ENCODE measurements at places on chromosomes 11 and 22.
A peak's percentile ranks its signal among the peaks of the same experiment; 100 is the strongest.

DNA sequence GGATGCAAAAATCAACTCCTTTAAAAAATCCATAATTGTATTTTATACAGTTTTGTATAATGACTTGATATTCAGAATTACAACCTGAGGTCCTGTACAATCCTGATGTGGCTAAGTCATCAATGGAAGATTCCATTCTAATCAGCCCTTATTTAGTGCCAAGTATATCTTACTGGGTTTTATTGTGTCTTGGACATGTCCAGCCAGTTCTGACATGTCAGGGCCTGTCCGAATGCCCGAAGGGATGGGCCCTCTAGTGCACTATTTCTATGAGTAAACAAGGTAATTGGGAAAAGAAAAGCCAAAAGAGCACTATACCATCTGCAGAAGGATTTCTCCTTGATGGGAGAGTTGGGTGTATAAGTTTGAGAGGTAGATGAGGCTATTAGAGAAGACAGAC lies 412.9 kb downstream of the METTL15 start:
- DNase-seq, result peak; percentile 71

DNA sequence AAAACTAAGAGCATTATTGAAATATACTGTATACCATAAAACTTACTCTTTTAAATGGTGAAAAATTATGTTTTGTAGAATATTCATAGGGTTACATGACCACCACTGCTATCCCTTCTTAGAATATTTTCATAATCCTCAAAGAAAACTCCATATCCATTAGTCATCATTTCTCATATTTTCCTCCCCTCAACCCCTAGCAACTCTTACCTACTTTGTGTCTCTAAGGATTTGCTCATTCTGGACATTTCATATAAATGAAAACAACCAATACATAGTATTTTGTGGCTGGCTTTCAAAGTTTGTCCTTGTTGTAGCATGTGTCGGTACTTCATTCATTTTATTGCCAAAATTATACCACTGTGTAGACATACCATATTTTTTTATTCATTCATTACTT lies 863.8 kb downstream of the KCNA4 start:
- DNase-seq, result no peak

DNA sequence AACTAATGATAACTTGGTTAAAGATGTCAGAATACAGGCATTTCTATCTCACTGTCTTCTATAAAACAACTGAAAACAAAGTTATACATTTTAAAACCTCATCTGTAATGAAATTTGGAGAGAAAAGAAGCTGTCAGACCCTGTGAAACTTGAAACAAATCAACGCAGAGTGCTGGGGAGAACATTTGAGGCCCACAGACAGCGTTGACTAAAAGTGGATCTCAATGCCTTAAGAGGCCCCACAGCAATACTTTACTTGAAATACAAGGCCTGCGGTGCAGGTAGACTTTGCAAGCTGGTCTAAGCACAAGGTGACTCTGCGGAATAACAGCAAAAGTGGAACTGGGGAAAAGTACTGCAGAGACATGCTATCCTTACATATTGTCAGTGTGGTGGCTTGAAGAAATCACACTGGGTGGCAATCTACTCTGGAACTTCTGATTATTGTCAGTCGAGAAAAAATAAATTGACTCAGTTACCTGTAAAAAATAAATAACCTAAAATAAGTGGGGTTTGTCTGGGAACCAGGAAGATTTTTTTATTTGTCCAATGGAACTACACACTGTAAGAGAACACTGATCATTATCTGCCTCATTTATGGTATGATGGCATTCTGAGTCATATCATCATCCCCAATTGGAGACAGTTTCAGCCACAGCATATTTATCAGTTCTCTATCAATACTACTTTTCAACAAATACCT lies 138.9 kb downstream of the LUZP2 start:
- DNase-seq, result peak; percentile 61

DNA sequence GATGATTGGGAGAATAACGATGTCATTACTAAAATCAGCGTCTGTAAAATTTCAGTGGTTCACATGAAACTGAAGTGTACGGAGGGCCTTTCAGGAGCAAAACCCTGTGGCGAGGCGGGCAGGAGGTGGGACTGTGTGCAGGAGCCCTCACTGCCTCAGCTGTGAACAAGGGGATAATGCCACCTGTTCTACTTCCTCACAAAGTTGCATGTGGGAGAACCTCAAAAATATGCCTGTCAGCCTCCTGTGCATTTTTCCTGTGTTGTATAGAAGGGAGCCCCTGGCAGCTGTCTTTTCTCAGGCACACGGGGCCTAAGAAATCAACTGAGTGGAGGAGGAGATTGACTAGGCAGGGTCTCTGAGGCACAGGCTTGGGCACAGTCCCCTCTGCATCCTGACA lies 43.0 kb upstream of the MYO18B start:
- DNase-seq, result no peak

GRCh38 chr11:31870609-31871309 lies 59.6 kb upstream of the PAX6 start:
- peak; percentile 38 for DNase-seq

- no peak for DNase-seq
Observed at GRCh38 chr11:59611570-59612565, 3.7 kb downstream of the OSBP start.

GRCh38 chr11:94873916-94874540 lies 99.3 kb downstream of the CWC15 start:
- DNase-seq, result no peak

DNA sequence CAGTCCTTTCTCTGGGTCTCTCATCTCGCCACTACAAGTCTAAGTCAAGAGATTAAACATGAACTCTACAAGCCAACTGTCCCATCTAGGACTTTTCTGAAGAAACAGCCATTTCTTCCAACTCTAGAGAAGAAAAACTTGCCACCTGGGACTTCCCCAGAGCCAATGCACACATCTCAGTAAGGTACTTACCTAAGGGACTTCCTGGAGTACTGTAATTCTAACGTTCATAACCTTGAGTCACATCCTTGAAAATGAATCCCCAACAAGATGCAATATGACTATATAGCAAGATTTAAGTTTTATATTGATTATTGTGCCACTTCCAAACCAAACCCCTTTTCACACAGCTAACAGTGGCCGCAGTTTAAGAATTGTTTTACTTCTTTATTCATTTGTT lies 11.9 kb upstream of the ISX start:
- DNase-seq, result no peak

DNA sequence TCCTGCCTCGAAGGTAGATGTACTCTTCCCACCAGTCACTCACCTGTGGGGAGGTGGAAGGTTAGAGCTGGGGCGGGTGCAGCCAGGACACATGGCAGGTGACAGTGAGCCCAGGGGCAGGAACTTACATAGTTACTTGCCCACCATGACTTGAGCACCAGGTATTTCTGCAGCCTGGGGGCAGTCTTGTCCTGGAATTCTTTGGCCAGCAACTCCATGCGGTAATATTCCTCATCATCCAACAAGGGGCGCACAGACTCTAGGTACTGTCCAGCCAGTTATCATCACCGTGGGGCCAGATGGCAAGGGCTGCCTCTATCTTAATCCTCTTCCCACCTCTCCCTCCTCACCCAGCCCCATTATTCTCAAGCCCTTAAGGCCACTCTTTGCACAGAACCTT lies 2.2 kb downstream of the CPT1B start:
- peak; percentile 51 for DNase-seq

- DNase-seq, result peak; percentile 51
Observed at GRCh38 chr11:78079232-78080083, at the start of gene NDUFC2. NDUFC2 (minus strand) TSS chr11:78079862; CDS start chr11:78079744, 118 bp downstream.

- no peak for DNase-seq
Observed at GRCh38 chr11:125770583-125770982, 8.0 kb downstream of the PATE2 start.

- DNase-seq, result peak; percentile 47
Observed at GRCh38 chr11:124669193-124669592, 4.3 kb downstream of the SIAE start.

DNA sequence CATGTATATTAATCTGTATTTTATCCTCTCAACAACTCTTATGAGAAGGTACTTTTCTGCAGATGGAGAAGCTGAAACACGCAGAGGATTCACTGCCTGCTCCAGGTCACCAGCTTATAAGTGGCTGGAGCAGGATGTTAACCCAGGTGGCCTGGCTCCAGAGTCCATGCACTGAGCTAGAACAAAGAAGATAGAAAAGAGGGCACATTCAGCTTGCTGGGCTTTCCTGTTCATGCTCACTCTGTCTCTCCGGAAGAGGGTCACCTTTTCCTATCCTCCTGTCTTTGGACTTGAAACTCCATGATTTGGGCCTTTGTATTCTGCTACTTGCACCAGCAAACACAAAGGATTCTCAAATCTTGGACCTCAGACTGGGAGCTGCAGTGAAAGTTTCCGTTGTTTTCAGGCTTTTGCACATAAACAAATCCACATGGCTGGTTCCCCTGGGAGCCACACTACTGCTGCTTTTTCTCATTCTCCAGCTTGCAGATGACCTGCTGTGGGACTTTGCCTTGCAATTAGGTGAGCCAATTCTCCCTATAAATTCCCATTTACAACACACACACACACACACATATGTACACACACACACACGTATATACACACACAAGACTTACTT lies 117.3 kb upstream of the GRK3 start:
- no peak for DNase-seq

DNA sequence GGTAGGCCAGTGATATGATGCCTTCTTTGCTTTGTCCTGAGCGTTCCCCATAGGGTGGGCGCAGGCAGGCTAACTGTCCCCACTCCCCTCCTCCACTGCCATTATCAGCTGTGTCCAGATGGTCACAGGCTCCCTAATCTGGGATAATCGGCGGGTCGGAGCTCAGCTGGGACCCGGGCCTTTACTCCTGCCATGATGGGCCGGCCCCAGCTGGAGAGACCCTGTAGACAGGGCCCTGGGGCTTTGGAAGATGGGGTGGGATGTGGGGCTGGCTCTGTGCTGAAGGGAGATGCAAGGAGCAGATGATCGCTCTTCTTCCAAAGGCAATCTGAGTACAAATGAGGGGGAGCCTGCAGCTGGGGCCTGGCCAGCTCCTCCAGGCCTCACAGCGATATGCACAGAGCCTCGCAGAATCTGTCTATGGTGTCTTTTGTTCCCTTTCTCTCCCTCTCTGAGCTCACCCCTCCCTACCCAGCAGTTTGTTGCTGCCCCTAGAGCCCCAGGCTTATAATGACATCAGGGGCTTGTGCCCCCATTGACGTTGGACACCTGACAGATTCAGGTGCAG lies 11.9 kb downstream of the KLHL35 start:
- DNase-seq, result no peak

- DNase-seq, result peak; percentile 28
Observed at GRCh38 chr11:103947546-103947919, 88.9 kb upstream of the DDI1 start.

- peak; percentile 35 for DNase-seq
Observed at GRCh38 chr11:129090056-129090455, 102.1 kb downstream of the ARHGAP32 start.

DNA sequence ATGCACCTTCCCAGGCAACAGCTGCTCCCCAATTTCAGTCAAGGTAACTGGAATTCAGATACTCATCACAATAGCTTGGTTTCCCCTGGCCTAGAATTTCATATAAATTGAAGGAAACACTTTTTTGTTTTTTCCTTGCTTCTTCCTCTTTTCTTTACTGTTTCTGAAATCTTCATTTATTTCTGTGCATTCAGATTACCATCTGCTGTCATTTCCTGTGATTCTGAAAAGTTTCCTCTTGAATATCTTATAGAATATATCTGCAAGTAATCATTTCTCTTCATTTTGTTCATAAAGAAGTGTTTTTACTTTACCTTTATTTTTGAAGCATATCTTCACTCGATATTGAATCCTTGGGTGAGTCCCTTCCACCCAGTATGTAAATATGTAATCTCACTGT lies 85.3 kb downstream of the GAB4 start:
- DNase-seq, result no peak

DNA sequence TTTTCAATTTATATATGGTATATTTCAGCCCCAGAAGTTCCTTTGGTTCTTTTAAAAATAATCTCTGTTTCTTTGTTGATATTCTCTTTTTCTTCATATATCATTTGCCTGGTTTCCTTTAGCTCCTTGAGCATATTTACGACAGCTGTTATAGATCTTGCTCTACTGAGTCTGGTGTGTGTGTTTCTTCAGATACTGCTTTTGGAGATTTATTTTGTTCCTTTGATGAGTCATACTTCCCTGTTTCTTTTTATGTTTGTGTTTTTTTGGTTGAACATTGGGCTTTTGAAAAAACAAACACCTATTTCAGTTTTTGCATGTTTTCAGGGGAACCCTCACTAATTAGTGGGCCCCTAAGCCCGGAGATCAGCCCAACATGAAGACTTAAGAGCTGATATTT lies 23.3 kb downstream of the GLB1L2 start:
- no peak for DNase-seq

DNA sequence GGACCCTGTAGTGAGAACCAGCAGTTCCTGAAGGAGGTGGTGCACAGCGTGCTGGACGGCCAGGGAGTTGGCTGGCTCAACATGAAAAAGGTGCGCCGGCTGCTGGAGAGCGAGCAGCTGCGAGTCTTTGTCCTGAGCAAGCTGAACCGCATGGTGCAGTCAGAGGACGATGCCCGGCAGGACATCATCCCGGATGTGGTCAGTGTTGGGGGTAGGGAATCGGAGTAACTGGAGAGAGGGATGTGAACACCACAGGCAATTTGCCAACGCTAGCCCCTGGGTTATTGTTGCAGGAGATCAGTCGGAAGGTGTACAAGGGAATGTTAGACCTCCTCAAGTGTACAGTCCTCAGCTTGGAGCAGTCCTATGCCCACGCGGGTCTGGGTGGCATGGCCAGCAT lies 19.9 kb downstream of the MADD start:
- no peak for DNase-seq

GRCh38 chr11:110376711-110377324 lies 52.9 kb upstream of the FDX1 start:
- peak; percentile 85 for DNase-seq

DNA sequence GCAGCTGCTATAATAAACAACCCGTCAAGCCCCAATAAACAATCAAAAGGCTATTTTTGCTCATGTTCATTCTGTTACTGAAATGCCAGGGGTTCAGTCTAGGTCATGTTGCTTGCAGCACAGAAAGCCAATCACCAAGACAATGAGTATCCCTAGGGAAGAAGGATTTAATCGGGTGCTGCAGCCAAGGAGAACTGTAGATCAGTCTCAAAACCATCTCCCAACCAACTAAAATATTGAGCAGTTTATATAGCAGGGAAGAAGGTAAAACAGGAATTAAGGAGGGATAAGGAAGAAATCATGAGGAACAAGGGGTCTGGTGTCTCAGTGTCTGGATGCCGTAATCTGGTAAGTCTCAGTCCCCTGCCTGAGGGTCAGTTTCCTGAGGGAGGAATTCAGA lies 169.5 kb downstream of the BLID start:
- DNase-seq, result no peak

GRCh38 chr11:26580929-26581328 lies 8.9 kb upstream of the MUC15 start:
- peak; percentile 72 for DNase-seq

GRCh38 chr11:117820516-117820915 lies 4.0 kb downstream of the FXYD2 start:
- DNase-seq, result no peak

- DNase-seq, result peak; percentile 92
Observed at GRCh38 chr22:38506118-38506962, at the start of gene DDX17. DDX17 (minus strand) TSS chr22:38506311.

DNA sequence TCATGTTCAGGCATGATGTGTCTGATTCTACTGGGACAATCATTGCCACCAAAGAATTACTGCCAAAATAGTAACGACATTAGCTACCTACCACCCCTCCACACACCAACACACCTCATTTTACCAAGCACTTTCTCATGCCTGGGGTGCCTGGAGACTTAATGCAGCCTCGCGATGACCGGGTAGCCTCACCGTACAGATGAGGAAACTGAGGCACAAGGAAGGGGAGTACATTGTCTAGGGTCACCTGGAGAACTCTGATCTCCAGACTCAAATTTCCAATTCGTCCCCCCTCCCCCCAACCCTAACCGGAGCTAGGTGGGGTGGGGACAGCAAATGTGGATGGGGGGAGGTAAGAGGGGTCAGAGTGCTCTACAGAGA lies 2.7 kb upstream of the RTN4RL2 start:
- DNase-seq, result no peak
